ENCODE measurements at places on chromosomes 1 and 21.

GRCh38 chr1:226728448-226728847 lies 10.6 kb downstream of the ITPKB start:
- DNase-seq = no peak

DNA sequence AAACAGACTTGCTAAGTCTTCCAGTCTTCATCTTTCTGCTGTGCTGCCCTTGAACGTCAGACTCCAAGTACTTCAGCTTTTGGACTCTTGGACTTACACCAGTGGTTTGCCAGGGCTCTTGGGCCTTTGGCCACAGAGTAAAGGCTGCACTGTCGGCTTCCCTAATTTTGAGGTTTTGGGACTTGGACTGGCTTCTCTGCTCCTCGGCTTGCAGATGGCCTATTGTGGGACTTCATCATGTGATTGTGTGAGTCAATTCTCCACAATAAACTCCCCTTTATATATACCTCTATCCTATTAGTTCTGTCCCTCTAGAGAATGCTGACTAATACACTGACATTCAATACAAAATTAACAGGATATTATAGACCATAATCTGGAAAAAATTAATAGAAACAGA lies 628.1 kb downstream of the PLPP3 start:
- no peak for DNase-seq

GRCh38 chr1:156414461-156415064 lies 45.6 kb downstream of the RHBG start:
- no peak for DNase-seq

DNA sequence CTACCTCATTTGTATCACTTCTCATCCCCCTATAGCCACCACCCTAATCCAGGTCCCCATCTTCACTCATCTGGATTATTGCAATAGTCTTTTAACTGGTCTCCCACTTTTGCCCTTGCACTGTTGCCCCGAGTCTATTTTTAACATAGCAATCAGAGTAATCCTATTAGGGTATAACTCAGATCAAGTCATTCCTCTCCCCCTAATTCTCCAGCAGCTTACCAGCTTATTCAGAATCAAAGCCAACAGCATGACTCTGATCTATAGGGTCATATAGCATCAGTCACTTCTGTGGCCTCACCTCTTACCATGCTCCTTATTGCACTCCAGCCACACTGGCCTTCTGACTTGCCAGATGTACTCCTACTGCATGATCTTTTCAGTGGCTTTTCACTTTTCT lies 140.7 kb downstream of the PAPPA2 start:
- DNase-seq = no peak

- DNase-seq = no peak
Measured at GRCh38 chr1:201360901-201361651, 16.4 kb downstream of the TNNT2 start.
